ENCODE measurements at places on chromosomes 2 and 18.

DNA sequence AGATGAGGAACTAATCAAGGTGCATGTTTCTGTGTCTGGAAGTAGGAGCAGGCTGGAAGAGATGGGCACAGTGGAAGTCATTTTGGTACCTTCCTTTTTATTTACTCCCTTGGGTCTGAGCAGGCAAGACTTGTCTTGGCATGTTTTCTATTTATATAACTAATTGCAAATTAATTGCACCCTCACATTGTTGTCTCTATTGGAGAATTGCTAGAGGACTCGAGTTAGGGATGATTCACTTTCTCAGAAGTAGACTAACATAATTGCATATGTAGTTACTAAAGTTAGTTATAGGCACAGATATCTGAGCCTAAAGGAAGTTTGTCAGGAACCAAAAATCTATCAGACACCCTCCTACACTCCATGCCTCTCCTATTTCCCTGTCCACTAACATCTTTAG is 92.8 kb upstream of the NRP2 start:
- DNase-seq: no peak

DNA sequence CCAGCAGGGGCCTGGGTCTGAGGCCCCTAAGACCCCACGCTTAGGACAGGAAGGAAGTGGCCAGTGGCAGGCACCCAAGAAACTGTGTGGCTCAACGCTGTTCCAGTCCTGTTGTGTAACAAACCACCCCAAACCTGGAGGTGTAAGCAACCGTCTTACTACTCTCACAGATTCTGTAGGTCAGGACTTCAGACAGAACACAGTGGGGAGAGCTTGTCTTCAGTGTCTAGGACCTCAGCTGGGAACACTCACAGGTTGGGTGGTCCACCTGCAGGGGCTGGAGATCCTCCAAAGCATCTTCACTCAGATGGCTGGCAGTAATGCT is 123.0 kb downstream of the KLHL29 start:
- no peak for DNase-seq

GRCh38 chr2:24917086-24917485 is 3.0 kb downstream of the ADCY3 start:
- no peak for DNase-seq

DNA sequence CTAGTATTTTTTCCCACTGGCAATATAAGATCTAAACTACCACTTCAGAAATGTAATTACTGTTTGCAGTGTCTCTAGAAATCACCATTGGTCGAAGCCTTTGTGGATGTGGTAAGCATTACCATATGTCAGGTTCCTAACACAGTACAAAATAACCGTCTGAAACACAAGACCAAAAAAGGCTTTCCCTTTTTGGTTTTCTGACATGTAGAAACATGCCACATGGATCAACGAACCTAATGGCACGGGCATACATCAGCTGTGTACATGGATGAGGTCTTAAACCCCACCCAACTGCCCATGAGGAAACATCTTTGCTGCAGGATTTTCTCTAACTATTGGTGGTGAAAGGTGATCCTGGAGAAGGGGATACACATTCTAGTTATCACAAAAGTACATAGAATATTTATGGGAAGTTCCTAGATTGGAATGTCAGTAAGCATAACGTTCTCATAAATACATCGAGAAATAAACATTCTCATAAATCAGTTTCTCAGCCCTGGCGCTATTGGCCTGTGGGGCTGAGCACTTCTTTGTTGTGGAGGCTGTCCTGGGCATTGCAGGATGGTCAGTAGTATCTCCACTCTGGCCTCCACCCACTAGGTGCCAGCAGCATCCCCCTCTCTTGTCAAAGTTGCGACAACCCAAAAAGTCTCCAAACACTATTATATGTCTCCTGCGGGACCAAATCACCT is 9.0 kb downstream of the VIT start:
- no peak for DNase-seq

GRCh38 chr2:206990360-206990759 is 51.0 kb downstream of the CPO start:
- no peak for DNase-seq

- DNase-seq: no peak
Observed at GRCh38 chr2:240369801-240370585, 65.5 kb upstream of the GPC1 start.

- DNase-seq: no peak
Observed at GRCh38 chr2:11977766-11978524, 231.5 kb downstream of the LPIN1 start.

DNA sequence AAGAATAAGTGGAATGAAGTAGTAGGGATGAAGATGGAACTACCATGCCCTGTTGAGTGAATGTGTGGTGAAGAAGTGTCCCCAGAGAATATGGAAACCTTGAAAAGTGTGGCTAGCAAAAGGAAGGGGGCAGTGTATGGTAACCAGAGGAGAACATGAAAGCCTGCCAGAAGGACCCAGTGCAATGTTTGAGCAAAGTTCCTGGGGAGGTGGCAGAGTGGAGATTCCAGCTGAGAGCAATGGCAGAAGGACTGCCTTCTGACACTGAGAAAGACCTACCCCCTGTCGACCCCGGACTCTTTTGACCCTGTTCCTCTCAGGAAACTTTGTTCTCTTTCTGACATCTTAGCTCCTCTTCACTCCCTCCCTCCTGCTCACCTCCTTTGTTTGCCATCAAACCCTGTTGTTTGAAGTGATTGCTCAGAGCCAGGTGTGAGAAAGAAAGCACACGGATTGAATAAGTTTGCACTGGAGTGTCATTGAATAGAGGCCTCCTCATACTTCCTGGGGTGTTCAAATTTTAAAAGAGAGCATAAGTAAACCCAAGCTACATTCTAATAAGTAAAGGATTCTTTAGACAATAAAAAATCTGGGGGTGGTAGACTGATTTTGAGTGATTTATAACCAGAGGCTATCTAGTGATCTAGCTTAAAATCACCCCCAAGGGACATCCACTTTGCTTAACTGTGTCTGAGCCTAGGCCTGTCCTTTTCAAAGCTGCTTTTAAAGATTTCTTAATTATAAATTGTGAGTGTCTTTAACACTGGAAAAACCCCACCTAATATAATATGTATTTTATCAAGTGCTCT is 57.1 kb downstream of the TRIB2 start:
- no peak for DNase-seq

DNA sequence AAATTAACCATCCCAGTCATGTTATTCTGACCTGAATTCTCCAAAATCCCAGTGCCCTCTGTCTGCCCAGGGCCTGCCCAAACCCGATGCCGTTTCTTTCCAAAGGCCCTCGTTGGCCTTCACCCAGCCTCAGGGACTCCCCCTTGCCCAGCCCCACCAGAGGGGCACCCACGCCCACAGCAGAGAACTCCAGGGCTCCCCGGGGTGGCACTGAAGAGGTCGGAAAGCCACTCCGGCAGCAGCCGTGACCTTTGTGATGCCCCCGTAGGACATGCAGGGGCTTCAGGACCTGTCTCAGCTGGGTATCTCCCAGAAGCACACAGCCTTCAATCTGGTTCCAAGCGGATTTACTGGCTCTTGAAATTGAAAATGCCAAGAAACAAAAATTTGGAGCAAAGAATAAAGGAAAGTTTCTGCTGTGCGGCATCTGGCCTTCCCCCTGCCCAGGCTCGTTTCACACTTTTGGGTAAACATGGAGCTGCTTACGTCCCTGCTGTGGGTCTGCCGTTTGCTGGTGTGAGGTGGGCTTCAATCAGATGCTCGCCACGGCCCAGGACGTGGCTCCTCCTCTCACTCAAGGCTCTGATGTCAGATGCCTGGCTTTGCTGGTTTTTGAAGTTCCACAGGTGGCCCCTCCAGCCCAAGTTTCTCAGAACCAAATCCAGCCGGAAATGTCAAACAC is 101.3 kb downstream of the TPO start:
- DNase-seq: no peak

DNA sequence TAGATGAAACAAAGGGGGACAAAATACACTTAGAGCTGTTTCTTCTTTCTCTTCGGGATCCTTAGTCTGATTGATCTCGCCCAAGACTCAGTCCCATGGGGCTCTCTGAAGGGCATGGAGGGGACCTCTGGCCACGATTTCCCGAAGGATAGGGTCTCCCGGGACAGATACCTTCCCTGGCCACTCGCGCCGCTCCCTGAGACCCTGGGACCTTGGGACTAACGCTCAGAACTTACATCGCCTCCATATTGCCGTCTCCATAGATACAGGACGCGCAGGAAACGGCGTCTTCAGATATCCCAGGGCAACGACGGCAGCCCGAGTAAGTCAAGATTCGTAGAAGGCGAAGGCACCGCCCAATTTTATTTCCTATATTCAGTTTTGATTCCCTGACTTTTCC is at the start of gene CFAP65:
Gene CFAP65, minus strand, starts transcription at position 265 of the 400 bp plus-strand sequence. CDS start 2,468 bp downstream, outside the sequence.
- no peak for DNase-seq

GRCh38 chr18:34707670-34708069 is 2.4 kb upstream of the DTNA start:
- no peak for DNase-seq

DNA sequence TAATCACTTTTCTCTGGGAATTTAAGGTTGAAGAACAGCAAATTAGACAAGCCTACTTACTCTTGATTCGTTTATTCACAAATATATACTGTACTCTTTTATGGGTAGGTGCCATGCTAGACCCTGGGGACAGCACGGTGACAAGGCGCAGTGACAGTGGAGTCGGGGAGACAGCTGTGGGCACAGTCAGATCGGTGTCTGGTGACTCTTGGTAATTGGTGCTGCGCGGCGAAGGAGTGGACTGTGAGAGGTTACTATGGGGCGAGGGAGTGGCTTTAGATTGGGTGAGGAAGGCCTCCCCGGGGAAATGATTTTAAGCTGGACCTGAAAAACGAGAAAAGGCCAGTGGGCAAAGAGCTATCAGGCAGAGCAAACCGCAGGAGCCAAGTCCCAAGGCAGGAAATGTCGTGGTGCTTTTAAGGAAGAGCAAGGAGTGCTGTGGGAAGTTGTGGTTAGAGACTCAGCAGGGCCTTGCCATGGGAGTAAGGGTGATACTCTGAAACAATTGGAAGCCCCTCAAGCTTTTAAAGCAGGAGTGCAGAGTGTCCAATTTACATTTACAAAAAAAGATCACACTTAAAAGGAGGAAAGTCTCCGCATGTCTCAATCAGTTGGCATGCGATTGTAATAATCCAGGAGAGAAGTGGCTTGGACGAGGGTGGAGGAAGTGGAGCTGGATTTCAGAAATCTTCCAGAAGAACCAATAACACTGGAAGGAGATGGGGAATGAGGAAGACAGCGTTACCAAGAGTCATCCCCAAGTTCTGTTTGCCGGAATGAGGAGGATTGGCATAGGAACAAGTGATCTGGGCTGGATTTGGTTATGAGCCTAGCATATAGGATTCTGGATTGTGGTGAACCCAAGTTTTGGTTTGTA is 36.1 kb upstream of the TXNDC2 start:
- DNase-seq: no peak

DNA sequence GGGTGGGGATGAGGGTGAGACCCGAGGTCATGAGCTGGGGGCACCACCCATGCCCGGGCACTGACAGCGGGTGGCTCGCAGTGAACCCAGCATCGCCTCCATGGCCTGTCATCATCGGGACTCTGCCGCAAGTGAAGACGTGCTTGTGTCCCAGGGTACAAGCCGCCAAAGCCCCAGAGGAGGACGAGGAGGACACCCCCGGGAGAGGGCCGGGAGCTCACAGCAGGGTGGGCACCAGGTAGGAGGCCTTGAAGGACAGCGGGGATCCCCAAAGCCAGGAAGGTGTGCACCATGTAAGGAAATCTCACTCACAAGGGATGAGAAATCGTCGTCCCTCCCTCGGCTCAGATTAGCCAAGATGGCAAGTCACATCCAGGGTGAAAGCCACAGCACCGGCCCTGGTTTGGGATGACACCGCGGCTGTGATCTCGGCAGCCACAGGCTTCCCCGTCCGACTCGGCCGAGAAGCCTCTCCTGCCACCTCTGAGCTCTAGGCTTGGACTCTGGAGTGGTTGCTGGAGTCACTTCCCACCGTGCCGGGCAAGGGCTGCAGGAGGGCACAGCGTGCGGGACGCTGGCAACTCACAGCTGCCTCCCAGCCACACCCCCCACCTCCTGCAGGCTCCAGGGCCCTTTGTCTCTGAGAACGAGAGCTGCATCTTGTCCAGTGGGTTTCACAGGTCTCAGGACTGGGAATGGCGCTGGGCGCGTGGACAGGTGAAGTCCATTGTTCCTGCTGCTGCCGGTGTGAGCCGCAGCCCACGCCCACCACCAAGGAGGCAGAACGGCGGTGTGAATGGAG is 81.6 kb upstream of the CTDP1 start:
- DNase-seq: no peak

- DNase-seq: no peak
Observed at GRCh38 chr18:57768537-57769326, 34.4 kb downstream of the ATP8B1 start.

GRCh38 chr2:197614532-197614931 is 60.9 kb downstream of the RFTN2 start:
- DNase-seq: no peak

GRCh38 chr2:220104871-220105351 is 477.5 kb downstream of the SLC4A3 start:
- DNase-seq: no peak

GRCh38 chr2:86396291-86396785 is 44.8 kb upstream of the KDM3A start:
- peak; percentile 44 for DNase-seq

DNA sequence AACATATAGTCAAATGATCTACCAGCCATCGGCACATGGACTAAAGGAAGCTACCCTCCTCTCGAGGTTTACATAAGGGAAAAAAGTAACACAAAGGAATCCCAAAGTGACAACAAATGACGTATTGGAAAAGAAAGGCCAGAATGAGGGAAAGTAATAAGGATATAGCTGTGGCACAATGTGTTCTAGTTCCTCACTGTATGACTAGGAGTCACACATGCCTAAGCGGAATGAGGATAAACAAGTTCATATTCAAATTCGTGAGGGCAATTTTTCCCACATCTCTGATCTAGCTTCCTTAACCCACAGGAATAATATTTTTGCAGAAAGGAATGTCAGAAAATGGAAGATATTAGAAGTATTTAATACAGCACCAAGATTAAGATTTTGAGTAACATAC is 162.3 kb upstream of the PID1 start:
- DNase-seq: no peak

DNA sequence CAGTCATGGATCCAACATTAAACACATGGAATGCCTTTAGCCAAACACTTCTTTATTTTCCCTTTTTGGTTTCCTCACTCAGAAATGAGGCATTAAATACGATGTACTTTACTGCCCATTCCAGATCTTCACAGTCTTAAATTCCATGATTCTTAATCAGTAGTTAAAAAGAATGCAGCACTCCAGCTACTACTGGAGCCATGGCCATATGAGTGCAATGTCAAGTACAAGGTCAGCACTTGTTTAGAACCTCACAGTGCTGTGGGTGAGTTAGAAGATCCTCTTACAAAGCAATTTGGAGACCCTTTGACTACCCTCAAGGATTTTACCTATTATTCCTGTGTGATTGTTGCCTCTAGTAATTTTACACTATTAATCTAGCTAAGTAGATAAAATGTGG is 550.3 kb upstream of the LRRTM1 start:
- no peak for DNase-seq

- DNase-seq: peak; percentile 82
Observed at GRCh38 chr18:5630057-5630899, 86.5 kb upstream of the EPB41L3 start.

DNA sequence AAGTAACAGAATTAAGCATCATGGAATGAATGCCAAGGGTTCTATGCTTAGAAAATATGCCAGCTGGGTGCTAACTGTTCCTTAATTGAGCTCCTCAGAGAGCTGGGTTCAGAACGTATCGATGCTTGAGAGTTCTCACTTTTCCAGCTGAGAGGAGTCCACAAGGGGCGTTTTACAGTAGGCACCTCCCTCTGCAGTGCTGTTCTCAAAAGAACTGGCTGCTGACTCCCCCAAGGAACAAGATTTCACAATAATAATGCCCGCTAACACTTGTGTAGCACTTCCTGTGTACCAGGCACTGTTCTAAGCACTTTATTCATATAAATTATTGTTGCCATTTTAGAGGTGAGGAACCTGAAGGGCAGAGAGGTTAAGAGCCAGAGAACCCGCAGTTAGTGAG is 18.1 kb upstream of the TMEM237 start:
- no peak for DNase-seq

- no peak for DNase-seq
Observed at GRCh38 chr2:28250006-28250405, 142.7 kb upstream of the FOSL2 start.

Measured in germinal center (tissue), 1 donor.